ENCODE measurements at places on chromosomes 6 and 20. TPM values are rescaled to one million over a fixed set of nuclear protein-coding genes. Genes with fewer than 3 reads are reported as not detected.

Gene RCAN2
- 0.13 TPM for total RNA-seq

Gene ATXN1
- 32.1 TPM for total RNA-seq

Gene METTL24
- total RNA-seq: not detected

Gene SLC13A3
- total RNA-seq: 0.43 TPM

Gene PIGU
- total RNA-seq: 17.0 TPM

Gene ARMC12
- 0.13 TPM for total RNA-seq

Gene SLC22A23
- total RNA-seq: 5.8 TPM

Gene LY6G6D
- total RNA-seq: not detected

Gene SGK1
- 153 TPM for total RNA-seq

Gene PLN
- not detected for total RNA-seq

Gene ETV7
- total RNA-seq: 0.14 TPM

Gene FLRT3
- total RNA-seq: 0.14 TPM

Gene BHLHE23
- not detected for total RNA-seq

Gene EPB41L1
- 9.0 TPM for total RNA-seq

Gene SPDEF
- under 0.01 TPM for total RNA-seq

Gene ZNF334
- 0.13 TPM for total RNA-seq

Gene CD83
- total RNA-seq: 0.53 TPM

Gene SDCBP2
- 4.1 TPM for total RNA-seq

Gene CST9L
- total RNA-seq: not detected

Gene LRRC73
- not detected for total RNA-seq

Gene MYMX
- not detected for total RNA-seq

Gene GPLD1
- 0.43 TPM for total RNA-seq

All from thoracic aorta endothelial cell (primary cell).